Mucosa of gallbladder (tissue), 1 donor: ENCODE measurements at places on chromosomes 16 and 17. TPM values are rescaled to one million over a fixed set of nuclear protein-coding genes. Genes with fewer than 3 reads are reported as not detected.

DNA sequence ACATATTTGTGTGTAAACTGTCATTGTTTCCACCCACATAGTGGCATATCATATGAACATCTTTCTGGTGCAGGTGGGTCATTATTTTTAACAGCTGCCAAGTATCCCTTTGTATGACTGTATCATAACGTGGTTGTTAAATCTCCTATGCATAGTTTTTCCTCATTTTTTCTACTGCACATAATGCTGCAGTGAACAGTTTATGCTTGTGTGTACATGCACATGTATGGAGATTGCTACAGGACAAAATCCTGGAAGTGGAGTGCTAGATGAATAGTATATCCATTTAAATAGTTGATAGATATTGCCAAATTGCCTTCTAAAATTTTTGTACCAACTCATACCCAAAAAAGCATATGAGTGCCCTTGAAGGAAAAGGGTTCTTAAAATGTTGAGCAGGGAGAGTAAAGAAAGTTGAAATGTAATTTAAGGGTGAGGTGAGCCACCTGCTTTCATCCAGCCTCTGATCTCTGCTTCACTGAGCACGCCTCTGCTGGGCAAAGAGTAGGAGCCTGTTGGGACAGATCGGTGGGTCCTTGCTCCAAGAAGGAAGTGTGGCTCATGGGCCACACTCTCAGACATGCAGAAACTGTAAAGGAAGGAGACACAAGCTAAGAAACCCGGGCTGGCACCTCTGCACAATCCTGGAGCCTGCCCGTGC, 55.3 kb downstream of the HLF start:
- DNase-seq = no peak

- no peak for DNase-seq
These were observed 144.1 kb downstream of the CHD9 start for GRCh38 chr16:53198933-53199332.

MFAP4 gene
- 303 TPM for total RNA-seq

DNA sequence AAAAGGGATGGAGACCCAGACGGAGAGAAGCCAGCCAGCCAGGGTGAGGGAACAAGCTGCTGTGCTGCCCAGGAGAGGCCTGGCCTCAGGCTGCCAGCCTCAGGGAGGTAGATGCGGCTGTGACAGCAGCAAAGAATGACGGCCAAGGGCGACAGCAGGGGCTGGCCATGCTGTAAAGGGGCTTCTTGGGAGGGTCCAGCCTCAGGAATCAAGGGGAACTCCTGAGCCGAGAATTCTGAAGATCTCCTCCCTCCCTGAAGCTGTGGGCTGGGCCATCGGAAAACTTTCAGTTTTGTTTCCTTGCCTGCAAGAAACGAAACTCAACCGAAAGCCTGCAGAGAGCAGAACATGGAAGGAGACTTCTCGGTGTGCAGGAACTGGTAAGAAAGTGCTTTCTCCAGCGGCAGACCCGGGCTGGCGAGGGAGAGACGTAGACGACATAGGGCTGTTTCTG, at the start of gene XAF1:
XAF1 (plus strand) TSS at position 316 of the 454 bp plus-strand sequence; CDS start at position 349, 33 bp downstream.
- peak; percentile 42 for DNase-seq

- no peak for DNase-seq
These were observed 10.9 kb upstream of the WSB1 start for GRCh38 chr17:27283060-27283459.
